Activated CD4-positive, alpha-beta T cell treated with anti-CD3 and anti-CD28 coated beads for 48 hours (primary cell): ENCODE measurements at places on chromosomes 12 and 14.
A peak's percentile ranks its signal among the peaks of the same experiment; 100 is the strongest.

DNA sequence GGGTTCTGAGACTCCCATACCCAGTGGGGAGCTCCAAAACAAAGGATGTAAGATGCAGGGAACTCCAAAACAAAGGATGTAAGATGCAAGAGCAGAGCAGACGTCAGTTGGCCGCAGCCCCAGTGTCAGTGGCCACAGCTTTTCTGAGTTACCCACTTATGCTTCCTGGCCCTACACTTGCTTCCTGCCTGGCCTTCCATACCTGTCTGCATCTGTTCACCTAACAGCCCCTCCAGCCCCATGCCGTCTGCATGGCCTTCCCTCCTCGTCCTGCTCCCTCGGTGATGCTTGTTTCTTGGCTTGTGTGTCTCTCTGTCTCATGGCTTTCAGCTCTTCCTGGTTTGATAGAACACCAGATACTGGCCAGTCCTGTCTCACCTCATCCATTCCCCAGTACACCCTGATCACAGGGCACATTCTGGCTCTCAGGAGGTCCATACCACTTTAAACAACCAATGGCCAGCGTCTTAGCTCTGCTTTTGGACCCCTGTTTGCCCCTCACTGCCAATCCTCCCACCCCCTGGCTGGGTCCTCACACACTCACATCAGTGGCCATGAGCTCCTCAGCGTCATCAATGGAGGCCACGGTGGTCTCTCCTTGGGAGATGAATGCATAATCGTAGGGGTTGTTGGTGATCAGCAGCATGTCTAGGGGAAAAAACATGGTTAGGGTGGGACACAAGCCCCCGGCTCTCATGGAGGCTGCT is 5.3 kb downstream of the MYH7 start:
- no peak for DNase-seq

DNA sequence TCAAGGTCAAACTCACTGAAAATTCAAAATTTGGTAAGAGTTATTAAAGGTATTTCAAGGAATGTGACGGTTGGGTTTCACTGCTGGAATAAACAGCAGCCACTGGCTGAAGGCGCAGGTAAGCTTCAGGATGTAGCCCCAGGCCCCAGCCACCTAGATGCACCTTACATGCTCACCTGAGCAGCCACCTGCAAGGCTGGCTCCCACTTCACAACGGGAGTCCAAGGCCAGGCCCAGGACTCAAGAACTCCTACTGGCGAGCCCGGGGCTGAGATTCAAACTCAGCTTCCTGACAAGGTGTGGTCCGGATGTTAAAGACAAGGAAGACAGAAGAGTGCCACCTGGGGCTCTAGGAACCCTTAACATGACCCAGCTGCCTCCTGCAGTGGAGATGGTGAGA is 78.4 kb downstream of the ITPK1 start:
- DNase-seq: no peak

- DNase-seq: no peak
Observed at GRCh38 chr12:40207551-40207950, 17.2 kb upstream of the LRRK2 start.

GRCh38 chr12:30278401-30278800 is 417.3 kb downstream of the IPO8 start:
- DNase-seq: no peak

GRCh38 chr12:75809746-75810145 is 221.8 kb downstream of the PHLDA1 start:
- no peak for DNase-seq

- no peak for DNase-seq
Observed at GRCh38 chr12:23566133-23566532, 383.3 kb downstream of the SOX5 start.

GRCh38 chr12:103743788-103744187 is 97.2 kb downstream of the NT5DC3 start:
- no peak for DNase-seq

DNA sequence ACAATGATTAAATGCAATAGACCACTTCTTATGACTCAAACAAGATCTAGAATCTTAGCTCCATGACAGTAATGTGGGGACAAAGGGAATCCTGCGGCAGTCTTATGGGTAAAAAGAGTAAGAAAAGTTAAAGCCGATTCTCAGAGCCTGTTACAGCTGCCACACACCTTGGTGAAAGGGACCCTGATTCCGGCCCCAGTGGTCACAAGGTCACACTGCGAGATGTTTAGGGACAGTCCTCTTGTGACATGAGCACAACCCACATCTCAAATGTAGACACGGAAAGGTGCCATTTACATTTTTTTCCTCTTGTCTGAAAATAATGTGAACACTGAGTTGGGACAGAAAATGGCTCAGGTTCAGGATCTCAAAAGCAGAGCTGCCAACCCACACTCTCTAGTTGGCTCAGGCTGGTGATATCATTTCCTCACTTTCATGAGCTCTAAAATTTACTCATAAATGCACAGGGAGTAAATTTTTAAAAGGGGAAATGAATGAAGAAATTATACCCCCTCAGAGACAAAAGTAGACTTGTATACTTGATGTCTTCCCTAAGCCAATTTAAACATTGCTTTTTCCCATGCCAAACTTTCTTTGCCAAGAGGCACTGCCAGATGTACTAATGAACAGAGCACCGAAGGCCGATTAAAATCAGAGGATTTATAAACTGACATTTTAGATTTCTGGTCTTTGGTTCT is 113.1 kb upstream of the OVCH1 start:
- DNase-seq: no peak

GRCh38 chr12:93347054-93347785 is 30.5 kb upstream of the NUDT4 start:
- no peak for DNase-seq

- DNase-seq: no peak
Observed at GRCh38 chr12:52168019-52168717, 23.6 kb downstream of the KRT80 start.

DNA sequence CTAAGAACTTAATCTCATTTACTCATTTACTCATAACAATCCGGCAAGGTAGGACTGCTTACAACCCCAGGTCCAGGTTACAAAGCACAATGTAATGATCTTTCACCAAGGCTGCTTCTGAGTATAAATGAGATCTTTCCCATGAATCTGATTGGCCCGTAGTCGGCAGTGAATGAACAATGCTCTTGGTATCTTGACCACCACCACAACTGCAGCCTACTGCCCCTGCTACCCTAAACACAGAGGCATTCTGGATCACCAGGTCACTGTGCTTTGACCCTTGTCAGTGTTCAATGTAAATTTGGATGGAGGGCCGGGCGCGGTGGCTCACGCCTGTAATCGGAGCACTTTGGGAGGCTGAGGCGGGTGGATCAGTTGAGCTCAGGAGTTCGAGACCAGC is 15.9 kb downstream of the FAM181A start:
- DNase-seq: no peak

DNA sequence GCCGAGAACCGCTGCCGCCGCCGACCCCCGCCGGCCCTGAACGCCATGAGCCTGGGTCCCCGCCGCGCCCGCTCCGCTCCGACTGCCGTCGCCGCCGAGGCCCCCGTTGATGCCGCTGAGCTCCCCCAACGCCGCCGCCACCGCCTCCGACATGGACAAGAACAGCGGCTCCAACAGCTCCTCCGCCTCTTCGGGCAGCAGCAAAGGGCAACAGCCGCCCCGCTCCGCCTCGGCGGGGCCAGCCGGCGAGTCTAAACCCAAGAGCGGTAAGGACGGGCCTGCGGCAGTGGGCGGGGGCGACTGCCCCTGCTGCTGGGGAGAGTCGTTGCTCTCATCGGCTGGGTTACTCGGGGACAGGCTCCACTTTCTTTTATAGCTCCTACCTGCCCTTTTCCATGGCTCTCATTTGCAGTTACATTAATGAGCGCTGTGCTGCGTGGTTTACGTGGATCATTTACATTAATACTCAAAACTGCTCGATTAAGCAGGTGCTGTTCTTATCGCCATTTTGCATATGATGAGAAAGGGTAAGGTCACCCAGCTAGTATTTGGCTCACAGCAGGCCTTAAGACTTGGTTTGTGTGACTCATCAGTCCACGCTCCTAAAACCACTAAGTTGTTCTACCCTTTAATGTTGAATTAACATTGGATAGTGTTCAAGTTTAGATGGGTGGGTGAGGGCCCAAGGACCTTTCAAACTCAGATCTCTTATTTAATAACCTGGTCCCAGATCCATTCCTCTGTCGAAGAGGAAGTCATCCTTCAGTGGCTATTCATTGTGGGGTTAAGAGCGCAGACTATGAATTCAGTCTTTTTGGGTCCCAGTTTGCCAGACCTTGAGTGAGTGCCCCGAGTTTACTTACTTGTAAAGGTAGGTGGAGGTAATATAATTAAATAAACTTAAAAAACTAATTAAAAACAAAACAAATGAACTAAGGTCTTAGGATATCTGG is 823 bp downstream of the RNF10 start:
- DNase-seq: peak; percentile 67
